NCI-H1105 treated with DMSO at 0.1 percent for 48 hours (cell line): ENCODE measurements at places on chromosomes 4 and X.
A peak's percentile ranks its signal among the peaks of the same experiment; 100 is the strongest.

DNA sequence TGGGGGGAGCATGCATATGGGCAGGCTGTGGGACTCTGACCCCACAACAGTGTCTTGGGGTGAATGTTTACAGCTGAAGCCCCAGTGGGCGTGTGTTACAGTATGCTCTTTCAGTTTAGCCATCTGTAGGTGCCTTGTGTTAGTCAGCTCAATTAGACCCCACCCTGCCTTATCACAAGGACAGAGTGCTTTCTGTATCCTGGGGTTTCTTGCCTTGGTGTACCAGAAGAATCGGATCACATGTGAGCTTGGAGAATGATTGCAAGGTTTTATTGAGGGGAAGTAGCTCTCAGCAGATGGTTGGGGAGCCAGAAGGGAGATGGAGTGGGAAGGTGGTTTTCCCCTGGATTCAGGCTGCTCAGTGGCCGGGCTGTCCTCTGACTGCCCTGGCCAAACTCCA lies 27.3 kb downstream of the SH3BGRL start:
- no peak for DNase-seq

GRCh38 chr4:99447079-99447478 lies 11.9 kb upstream of the ADH7 start:
- DNase-seq = no peak

DNA sequence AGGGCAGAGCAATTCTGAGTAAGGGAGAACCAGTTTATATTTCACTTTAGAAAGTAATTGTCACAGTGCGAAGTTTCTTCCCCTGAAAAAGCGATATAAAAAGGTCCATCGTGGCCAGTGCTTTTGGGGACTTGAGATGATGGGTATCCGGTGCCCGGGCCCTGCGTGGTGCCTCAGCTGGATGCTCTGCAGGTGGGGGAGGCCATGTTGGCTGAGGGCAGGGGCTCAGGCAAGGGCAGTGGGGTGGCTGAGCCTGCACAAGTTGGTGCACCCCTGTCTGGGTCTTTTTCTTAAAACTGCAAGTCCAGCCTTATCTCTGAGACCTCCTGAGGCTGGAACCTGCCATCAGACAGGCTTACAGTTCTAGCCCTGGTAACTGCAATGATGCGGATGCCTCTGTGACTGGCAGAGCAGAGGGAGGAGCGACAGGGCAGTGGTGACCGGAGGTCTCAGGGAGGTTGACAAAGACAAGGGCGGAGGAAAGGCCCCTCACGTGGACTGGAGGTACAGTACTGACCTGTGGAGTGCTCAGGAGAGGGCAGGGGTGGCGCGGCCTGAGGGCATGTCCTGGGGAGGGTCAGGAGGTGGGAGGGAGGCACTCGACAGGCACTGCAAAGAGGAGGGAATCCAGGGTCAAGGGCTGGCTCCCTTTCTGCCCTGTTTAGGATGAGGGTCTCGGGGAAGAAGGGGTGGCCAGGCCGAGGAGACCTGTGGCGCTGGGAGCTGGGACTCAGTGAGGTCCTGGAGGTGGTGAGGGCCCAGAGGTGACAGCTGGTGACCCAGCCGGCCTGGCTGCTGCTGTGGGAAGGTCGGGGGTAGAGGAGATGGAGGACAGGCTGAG lies 1.8 kb downstream of the RGS12 start:
- DNase-seq = no peak

DNA sequence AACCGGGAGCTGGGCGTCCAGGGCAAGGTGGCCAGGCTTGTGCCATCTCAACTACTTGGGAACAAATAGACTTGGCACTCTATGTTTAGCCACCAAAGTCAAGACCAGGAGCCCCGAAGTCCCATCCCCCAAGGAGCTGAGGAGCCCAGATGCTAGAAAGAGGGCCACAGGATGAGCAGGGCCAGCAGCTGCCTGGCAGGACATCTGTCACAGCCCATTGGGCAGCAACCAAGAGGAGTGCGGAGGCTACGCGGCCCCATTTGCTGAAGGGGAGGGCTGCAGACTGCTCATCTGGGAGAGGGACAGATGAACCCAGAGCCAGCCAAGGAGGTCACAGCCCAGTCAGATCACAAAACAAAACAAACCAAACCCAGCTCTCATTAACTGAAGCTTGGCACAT lies 22.9 kb upstream of the SOWAHD start:
- peak; percentile 68 for DNase-seq

- DNase-seq = no peak
Measured at GRCh38 chr4:141849778-141850177, 213.4 kb downstream of the IL15 start.

DNA sequence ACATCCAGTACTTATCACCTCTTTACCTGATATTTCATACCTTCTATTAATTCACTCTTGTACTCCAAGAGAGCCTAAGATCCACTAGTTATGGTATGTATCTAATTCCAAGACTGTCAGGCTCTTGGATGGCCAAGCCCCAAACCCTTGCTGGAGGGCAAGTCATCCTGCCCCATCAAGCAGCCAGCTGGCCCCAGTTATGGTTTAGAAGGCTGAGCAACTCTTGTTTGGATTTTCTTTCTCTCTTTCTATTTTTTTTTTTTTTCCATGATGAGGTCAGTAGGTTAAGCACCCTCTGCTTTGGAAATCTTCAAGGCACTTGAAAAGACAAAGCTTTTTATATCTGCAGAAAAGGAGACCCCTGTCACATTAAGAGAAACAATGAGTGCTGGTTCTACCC lies 10.9 kb upstream of the FGF16 start:
- DNase-seq = no peak

- DNase-seq = no peak
Measured at GRCh38 chrX:114798907-114799306, 215.0 kb downstream of the HTR2C start.

GRCh38 chrX:17692709-17693346 lies 44.5 kb upstream of the SCML1 start:
- DNase-seq = no peak

DNA sequence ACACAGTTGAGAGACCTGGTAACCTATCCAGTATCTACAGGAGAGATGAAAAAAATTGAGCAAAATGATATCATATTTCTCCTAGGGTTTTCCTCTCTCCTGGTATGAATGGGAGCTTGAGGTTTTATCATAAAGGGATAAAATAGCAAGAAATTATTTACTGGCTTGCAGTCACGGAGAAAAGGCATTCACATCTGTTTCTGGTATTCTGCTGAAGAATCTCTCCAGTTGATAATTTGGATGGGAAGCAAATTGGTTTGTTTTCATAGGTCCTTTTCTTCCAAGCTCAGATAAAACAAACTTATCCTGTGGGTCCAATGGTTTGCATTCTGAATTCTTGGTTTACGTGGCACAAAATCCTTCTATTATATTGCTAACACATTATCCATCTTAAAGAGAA lies 83.1 kb upstream of the GYPA start:
- DNase-seq = no peak

GRCh38 chr4:36178484-36178883 lies 65.8 kb downstream of the ARAP2 start:
- no peak for DNase-seq

GRCh38 chrX:16978193-16978984 lies 31.9 kb downstream of the REPS2 start:
- DNase-seq = no peak

DNA sequence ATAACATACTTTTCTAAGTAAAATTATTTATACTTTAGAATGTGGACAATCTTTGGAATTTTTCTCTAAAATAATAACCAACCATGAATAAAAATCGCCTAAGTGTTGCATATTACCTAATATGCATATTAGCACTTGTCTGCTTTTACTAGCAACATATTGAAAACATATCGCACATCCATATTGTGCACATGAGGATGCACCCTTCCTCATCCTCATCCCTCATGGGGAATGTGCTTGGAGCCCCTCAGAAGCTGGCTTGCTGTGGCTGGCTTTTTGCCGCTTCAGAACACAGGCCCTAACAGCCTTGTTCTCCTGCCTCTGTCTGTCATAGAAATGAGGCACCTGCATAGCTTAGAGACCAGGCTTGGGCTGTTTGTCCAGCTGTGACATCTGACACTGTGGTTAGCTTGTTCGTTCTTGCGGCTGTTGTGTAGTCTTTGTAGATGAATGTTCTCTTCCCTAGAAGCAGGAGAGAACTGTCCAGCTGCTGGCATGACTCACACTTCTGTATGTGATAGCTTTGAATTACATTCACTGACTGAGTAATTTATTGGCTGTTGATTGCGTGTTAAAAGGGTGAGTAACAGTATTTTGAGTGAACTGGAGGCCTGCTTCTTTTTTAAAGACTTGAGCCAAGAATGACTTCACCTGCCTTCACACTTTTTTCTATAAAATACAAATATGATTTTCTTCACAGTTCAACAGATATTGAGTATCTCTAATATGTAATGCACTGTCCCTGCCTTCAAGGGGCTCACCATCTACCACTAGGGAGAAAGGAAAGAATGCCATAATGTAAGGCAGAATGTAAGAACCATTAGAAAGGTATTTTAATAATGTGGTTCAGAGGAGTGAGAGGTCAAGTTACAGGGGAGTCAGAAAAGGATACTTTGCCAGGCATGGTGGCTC lies 81.9 kb downstream of the HMGB2 start:
- no peak for DNase-seq

DNA sequence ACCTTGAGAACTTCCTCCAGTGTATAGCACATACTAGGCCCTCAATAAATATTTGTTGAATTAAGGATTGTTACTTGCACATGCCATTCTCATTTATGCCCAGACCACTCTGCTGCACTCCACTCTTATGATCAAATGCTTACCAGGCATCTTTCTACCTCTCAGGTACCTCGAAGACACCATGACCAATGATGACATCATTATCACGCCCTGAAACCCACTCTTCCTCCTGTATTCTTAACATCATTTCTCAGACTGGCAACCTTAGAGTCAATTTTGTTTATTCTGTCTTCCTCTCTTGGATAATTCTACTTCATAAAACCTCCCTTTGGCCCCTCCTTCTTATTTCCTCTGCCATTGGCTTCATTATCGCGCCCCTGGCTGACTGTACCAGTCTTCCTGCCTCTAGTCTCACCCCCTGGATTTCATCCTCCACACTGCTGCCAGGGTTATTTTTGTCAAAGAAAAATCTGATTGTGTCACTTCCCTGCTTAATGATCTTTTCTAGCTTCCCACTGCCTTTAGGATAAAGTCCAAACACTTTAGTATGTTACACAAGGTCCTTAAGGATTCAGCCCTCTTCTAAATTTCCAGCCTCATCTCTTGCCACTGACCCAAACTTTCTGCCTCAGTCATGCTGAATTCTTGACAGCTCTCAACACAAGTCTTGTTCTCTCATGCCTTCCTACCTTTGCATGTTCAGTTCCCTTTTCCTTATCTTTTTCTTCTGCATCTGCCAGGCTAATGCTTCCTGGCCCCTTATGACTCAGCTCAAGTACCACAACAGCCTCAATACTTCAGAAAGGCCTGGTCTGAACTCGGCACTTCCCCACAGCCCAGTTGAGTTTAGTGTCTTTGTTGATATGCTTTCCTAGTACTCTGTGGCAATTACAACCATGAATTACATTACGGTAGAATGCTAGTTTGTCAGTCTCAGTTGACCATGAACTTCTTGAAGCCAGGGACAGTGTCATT lies 45.8 kb downstream of the HDAC8 start:
- no peak for DNase-seq

DNA sequence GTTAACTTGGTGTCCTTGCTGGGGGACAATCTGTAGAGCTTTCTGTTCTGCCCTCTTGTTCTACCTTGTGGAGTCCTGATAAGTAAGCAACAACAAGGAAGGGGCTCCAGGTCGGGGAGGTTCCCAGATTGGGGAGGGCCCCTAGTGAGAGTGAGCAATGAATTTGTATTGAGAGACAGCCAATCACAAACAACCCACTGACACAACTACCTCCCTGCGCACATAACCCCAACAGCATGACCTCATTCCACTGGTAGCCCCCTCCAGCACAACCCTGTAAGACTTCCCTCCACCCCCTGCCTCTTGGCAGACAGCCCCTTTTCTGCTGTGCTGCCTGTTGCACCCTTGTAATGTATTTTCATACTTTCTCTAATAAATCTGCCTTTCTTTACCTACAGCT lies 19.7 kb upstream of the PNPLA4 start:
- no peak for DNase-seq

- DNase-seq = peak; percentile 56
Measured at GRCh38 chrX:55488593-55489313, 895 bp downstream of the USP51 start.

DNA sequence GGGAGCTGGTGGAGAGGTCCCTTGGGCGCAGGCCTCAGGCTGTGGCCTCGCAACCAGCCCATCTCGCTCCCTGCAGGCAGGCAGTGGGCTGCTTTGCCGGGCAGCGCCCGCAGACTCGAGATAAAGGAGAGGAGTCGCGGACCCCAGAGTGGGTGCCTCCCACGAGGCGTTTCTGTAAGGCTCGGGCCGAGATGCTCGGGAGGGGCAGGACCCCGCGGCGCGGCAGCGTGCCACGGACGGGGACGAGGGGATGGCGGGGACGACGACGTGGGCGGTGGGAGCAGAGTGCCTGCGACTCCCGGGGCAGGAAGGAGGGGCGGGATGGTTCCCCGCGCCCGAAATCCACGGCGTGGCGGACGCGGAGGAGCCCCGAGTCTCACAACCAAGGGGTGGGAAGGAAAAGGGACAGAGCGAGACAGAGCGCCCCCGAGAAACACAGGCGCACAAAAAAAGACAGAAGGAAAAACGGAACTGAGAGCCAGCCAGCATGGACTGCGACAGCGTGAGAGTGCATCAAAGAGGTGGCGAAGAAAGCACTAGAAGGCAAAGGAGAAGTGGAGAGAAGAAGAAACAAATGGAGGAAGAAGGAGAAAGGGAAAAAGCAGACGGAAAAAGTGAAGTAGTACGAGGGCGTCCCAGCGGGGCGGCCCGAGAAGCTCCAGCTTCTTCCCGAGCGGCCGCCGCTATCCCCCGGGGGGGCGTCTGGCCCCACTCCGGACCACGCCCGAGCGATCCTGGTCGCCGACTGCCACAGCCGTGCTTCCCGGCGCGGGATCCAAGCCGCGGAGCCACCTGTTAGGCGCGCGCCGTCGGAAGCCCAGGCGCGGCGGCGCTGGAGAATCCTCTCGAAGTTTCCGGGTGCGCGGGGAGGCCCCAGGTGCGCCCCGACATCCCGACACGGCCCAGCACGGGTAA lies 1.5 kb downstream of the BEND4 start:
- peak; percentile 37 for DNase-seq

- DNase-seq = no peak
Measured at GRCh38 chrX:130083656-130084382, 26.5 kb downstream of the ELF4 start.

DNA sequence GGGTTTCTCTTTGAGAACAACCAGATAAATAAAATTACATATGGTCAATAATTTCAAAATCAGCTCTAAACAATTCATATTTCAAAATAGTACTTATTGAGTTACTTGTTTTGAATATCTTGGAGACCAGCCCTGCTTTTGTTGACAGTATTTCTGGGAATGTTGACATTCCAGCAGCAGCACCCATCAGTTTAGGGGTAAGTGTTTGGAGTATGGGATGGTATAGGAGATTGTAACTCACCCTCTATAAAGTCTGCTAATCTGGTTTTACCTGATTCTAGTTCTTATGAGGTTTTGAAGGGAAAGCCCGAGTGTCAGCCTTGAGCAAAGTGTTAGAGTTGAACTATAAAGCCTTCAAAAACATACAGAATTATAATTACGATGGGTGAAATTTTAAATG lies 139.2 kb upstream of the ANKRD50 start:
- DNase-seq = no peak

DNA sequence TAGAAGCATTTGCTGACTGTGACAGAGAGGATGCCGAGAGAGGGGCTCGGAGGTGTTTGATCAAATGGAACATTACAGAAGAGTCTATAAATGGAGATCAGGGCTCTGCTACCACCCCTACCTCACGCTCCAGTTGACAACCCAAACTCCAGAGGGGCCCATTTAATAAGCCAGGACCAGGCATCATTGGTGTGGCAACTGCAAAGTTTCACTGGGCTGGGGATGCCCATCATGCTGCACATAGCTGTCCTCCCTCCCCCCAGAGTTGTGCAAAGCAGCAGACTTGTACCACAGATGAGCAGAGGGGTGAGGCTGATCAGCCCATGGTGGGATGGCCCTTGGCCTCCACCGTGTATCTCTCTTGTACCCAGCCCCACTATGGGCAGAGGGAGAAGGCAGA lies 38.2 kb upstream of the XPNPEP2 start:
- no peak for DNase-seq
